ENCODE measurements at places on chromosomes 13 and 19.

DNA sequence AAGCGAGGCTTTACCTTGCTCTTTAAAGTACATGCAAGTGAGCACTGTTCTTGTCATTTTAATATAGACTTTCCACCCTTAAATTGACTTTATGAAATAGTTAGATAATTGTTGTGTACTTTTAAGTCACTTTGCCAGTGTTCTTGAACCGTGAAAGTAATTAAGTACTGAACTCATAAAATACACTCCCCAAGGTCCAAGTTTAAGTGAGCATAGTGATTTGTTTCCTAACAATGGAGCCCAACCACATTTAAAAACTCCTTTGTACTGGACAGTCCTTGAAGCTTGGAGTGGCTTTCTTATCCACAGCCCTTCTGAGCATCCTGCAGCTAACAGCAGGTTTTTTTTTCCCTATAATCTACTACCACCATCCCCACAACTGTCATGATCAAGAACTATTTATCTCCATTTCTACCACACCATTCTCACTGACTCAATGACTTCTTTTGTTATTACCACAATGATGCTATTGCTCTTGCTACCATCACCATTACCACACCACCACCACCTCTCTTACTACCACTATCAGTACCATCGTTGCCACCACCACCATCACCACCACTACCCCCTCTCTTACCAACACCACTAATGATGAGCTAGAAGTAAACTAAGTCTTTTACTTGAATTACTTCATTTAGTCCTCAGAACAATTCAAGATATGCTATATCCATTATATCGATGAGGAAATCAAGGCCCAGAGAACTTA, 452.6 kb downstream of the DIAPH3 start:
- DNase-seq = peak; percentile 23

- DNase-seq = no peak
Observed at GRCh38 chr13:93621051-93621450, 394.4 kb downstream of the GPC6 start.

DNA sequence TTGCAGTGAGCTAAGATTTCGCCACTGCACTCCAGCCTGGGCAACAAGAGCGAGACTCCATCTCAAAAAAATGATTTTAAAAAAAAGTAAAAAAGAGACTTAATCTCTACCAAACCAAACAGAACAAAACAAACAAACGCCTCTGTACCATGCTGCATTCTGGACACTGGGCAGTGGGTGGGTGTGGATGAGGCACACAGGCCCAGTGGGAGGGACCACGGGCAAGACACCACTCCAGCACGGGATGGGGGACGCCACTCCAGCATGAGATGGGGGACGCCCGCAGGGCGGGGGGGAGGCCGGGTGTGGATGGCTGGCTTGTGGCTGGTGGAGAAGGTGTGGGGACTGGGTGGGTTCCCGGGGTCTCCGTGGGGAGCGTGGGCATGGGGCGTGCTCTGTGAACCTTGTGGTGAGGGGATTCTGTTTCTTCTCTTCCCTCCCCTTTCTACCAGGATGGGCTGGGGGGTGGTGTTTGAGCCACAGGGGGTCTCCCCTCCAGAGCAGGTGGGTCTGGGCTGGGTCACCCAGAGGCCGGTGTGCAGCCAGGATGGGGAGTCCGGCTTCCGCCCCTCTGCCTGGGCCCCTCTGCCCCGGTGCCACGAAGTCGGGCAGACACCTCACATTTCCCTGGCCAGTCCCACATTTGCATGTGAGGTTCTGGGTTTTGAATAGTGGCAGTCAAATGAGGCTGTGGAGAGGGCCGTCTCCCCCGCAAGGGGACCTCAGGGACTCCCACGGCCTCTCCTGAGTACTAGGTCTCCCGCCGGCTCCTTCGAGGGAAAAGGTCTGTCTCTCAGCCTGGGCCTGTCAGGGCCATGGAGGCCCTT, 23.9 kb upstream of the MATK start:
- DNase-seq = no peak

DNA sequence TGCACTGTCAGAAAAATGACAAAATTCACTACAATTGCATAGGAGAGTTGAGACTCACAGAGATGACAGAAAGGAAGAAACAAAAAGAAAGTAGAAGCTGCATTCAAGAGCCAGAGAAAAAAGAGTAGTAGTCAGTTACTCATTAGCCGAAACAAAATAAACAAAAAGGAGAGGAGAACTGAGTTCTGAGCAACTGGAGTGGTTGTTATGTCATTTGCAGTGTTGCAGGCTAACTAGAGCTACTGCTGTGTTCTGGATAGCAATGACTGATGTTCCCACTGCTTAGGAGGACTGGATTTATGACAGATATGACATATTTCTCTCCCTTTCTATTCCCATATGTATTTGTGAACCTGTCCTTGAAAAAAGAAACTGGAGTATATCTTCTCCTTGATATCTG, 482.6 kb downstream of the RFC3 start:
- DNase-seq = peak; percentile 11

- peak; percentile 100 for DNase-seq
Observed at GRCh38 chr19:51593969-51594773, 23.1 kb downstream of the ZNF175 start.

DNA sequence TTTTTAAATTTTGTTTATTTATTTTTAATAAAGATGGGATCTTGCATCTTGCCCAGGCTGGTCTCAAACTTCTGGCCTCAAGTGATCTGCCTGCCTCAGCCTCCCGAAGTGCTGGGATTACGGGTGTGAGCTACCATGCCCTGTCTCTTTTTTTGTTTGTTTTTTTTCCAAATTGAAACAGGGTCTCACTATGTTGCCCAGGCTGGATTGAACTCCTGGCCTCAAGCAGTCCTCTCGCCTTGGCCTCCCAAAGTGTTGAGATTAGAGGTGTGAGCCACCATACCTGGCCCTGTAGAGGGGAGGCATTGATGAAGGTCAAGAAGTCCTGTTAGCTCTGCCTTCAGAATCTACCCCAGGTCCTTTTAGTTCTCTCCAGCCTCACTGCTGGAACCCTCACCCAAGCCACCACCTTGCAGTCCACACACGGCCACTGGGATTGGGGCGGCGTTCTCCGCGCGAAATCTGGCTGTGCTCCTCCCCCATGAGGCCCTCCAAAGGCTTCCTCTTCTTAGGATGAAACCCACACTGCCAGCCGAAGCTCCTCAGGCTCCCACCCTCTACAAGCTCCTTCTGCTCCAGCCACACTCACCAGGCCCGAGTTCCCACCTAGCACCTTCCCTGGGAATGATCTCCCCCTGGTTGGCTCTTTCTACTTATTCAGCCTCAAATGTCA, 34.9 kb downstream of the ACTN4 start:
- no peak for DNase-seq

- peak; percentile 40 for DNase-seq
Observed at GRCh38 chr19:50460161-50460765, 16.0 kb upstream of the EMC10 start.

- no peak for DNase-seq
Observed at GRCh38 chr19:7924651-7925170, 1.2 kb downstream of the CTXN1 start.

DNA sequence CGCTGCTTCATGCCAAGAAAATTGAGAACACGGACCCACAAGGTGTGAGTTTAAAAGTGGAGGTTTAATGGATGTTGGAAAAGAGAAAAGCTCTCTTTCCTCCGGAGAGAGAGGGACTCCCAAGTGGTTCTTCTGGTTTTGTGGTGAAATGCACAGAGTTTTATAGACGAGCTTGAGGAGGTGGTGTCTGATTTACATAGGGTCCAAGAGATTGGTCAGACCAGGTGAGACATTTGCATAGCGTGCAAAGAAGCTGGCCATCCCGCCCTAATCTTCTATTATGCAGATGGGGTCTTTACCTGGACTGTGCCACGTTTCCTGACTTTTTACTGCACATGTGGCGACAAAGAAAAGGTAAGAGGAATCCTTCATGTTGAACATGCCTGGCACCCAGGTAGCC, 236.4 kb upstream of the PCDH9 start:
- DNase-seq = no peak

DNA sequence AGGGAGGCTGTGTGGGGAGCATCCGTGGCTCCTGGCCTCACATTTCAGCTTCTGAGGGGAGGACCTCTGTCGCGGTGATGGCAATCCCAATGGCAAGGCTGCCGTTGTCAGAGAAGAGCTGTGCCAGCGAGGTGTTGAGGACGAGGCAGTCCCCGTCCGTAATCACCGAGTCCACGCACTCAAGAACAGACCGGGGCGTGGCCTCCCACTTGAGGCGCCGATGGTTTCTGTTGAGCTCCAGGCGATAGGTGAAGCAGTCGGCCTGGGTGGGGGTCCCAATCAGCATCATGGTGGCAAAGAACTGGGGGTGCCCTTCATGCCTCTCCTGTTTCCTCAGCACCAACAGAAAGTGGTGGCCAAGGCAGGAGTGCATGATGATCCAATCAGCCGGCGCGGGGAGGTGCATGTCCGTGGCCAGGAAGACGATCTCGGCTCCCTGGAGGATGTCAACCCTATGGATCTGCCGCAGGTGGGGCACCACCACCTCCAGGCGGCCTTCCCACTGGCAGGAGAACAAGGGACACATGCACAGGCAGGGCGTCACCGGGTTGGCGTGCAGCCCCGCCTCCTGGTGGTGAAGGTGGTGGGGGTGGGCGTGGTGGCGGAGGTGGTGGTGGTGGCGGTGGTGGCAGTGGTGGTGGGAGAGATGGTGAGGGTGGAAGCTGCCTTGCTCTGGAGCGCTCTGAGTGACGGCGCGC, 68.1 kb downstream of the SIAH3 start:
- DNase-seq = no peak

GRCh38 chr19:38304352-38304865, 358 bp downstream of the C19orf33 start:
- no peak for DNase-seq

DNA sequence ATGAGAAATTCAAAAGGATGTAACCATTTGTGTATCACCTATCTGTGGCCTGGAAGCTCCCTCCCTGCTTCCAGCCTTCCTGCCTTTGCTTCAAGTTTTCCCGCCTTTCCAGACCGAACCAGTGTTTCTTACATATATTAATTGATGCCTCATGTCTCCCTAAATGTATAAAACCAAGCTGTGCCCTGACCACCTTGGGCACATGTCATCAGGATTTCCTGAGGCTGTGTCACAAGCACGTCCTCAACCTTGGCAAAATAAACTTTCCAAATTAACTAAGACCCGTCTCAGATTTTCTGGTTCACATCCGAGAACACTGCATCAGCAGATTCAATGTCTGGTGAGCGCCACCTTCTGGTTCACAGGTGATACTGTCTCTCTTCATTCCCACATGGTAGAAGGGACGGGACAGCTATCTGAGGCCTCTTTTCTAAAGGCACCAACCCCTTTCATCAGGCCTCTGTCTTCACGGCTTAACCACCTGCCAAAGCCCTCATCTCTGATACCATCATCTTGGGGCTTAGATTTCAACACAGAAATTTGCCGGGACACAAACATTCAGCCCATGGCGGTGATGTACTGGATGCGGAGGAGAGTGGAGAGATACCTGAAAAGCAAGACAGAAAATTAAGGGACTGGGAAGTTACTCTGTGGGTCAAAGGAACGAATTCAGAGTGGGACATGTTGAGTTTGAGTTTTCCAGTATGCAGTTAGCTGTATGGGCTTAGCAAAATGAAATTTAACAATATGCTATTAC, 58.7 kb upstream of the PABPC3 start:
- DNase-seq = peak; percentile 67

DNA sequence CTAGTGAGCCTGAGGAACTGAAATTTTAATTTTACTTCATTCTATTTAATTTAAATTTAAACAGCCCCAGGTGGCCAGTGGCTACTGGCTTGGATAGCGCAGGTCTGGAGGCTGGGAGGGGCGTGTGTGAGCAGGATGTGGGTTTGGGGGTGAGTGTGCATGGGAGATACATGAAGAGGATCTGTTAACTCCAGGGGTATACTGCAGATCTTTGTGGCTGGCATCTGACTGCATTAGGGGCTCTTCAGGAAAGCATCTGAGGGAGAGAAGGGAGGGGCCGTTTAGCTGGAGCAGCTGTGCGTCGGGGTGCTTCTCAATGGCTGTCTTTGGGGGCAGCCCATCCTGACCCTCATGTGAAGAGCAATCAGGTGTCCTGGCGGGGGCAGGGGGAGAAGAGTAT, 6.8 kb downstream of the SHANK1 start:
- DNase-seq = no peak

DNA sequence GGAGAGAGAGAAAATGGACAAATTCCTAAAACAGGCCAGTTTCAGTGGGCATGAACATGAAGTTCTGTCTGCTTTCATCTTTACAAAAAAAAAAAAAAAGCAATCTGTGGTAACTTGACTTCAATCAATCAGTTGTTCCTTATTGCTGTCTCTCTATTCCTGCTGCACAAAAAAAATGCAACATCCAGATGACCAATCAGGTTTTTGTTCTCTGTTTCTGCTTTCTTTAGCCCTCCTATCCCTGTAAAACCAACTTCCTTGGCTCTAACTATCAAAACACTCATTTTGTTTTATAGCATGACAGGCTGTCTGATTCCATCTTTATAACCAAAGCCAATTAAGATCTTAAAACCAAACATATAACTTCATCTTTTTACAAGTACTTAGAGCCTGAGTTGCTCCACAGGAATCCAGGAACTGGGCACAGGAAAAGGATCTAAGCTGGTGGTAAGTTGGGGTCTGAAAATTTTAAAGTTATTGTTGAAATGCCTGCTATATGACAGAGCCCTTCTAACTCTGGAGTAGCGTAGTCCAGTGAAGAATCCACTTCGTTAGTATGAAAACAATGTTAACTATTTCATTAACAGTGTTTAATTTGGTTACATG, at the start of gene FPR3:
Gene FPR3, plus strand, starts transcription at position 273 of the 606 bp plus-strand sequence. CDS start 28,592 bp downstream, outside the sequence.
- no peak for DNase-seq

DNA sequence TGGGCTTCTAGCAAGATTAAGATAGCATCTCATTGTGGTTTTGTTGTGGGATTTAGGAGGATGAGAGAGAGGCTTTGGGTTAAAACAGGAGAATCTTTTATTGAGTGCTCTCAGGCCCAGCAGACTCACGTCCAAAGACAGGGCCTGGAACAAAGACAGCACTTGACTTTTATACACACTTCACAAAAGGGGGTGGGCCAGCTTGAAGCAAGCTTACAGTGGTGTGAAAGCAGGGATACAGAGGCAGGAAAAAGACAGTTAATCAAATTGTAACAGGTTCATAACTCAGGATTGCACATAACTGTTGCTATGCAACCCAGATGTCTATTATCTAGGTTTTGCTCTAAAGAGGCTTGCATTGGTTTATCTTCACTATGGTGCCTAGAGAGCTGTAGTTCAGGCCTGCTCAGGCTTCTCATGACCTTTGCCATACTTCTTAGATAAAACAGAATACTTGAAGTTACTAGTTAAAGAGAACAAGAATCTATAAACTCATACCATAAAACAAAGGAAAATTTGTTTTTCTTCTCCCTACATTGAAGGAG, 42.2 kb upstream of the CEACAM21 start:
- DNase-seq = no peak

DNA sequence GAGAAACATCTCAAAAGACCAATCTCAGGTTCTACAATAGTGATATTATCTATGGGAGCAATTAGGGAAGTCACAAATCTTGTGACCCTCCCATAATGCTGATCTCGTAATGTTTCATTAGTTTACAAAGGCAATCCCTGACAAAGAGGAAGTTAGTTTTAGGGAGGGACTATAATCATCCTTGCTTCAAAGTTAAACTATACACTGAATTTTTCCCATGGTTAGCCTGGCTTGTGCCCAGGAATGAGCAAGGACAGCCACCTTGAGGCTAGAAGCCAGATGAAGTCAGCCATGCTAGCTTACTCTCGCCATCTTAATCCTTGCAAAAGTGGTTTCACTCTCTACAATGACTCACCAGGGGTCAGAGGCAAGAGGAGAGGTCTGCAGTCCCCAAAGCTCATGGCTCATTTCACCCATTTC, 5.4 kb downstream of the CEACAM3 start:
- no peak for DNase-seq

All from AG20443 (cell line).